ENCODE measurements at places on chromosomes 4 and X.

- DNase-seq: no peak
These were observed 339.8 kb upstream of the GATB start for GRCh38 chr4:152100379-152101201.

DNA sequence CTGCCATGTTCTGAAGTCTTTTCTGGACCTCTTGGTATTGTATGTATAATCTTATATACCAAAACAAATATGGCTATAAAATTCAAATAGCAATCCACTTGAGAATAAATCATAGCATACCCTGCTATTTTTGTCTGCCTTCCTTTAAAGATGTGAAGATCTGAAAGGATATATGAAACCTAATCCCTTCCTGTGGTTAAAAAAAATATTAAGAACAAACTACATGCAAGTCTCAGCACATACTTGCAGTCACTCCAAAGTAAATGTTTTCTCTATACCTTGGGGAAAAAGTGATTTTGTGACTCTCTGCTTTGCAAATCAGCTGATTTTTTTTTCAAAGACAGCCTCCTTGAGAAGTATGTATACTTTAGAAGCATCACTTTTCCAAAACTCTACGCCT lies 322.9 kb downstream of the ANKRD50 start:
- no peak for DNase-seq

- DNase-seq: no peak
These were observed 114.1 kb downstream of the TSPAN5 start for GRCh38 chr4:98544141-98544817.

DNA sequence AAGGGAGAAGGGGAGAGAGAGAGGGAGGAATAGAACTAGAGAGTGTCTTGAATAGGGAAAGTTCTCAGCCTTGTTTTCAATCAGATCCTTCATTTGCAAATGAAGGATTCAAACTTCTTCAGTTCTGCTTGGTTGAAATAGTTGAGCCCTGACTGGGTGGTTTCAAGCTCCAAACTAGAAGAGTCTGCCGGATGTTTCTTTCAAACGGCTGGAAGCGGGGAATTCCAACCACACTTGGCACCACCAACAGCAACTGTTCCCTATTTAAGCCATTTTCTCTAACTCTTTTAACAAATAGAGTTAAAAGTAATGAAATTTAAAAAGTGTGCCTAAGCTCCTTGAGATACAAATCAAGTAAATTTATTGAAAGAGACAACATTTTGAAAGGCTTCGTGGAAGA lies 67.5 kb upstream of the DDX60 start:
- no peak for DNase-seq

DNA sequence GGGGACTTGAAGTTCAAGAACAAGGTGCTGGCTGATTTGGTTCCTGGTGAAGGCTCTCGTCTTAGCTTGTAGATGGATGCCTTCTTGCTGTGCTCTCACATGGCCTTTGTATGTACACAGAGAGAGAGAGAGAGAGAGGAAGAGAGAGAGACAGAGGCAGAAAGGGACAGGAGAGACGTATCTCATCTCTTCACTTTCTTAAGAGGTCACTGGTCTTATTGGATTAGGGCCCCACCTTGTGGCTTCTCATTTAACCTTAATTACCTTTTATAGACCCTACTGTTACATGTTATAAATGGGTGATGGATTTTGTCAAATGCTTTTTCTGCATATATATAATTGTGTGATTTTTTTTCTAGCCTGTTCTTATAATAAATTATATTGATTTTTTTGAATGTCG lies 1444.2 kb downstream of the ADGRL3 start:
- DNase-seq: no peak

- no peak for DNase-seq
These were observed 180.7 kb upstream of the PGRMC2 start for GRCh38 chr4:128468123-128468989.

GRCh38 chrX:132833373-132833772 lies 125.1 kb downstream of the HS6ST2 start:
- DNase-seq: no peak
